BJ (cell line): ENCODE measurements at places on chromosomes 5 and 9.

GRCh38 chr5:82673057-82673809 is 395.1 kb upstream of the RPS23 start:
- no peak for DNase-seq

DNA sequence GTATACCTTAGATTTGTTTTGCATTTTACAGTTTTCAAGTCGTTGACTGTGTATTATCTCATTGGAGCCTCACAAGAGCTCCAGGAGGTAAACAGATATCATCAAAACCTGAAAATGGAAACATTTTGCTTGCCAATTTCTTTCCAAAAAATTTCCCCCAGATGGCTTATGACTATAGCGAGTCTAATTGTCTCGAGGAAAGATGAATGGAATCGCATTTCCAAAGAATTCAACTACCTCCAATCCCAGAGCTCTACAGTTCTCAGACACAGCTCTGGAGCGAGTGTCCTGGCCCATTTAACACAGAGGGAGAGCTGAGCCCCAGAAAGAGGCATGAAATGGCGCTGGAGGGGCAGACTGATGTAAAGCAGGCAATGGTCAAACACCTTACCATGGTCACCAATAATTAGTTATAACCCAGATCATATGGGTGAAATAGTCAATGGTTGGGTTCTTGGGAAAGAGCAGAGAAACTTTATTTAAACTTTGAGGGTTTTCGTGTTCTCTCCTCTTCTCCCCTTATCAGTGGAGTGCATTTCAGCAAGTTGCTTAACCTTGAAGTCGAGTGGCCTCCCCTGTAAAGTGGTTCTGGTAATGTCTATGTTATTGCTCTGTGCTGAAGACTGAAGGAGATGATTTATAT is 168.2 kb downstream of the ZDHHC21 start:
- DNase-seq: no peak

DNA sequence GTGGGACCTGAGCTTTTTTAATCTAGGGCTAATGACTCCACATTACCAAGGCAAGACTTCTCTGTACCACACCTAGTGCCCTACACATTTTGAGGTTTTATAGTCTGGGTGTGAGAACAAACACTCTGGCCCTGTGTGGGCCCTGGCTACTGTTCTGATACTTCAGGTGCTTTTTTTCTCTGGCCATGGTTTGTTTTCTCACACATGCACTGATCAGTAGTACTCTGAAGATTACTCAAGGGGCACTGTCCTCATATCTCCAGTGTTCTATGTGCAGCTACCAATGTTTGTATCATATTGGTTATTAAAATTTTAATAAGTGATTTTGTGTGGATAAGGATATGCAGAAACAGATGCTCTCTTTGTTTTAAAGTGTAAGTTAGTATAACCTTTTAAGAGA is 5.9 kb upstream of the C9orf40 start:
- no peak for DNase-seq

DNA sequence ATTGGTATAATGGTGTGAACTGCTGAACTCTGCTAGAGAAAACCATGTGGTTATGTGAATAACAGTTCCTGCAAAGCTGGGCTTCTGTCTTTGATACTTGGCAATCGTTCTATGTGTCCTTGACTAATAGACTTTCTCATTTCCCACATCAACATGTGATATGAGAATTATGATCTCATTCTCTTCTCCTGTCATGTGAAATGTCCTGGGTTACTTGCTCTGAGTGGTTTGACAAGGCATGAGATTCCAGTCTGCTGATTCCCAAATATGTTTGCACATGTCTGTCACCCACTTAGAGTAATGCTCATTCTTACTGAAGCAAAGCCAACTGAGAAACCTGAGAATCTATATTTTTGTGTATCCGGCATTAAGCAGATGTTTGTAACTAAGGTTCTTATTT is 141.2 kb downstream of the PARP8 start:
- no peak for DNase-seq

DNA sequence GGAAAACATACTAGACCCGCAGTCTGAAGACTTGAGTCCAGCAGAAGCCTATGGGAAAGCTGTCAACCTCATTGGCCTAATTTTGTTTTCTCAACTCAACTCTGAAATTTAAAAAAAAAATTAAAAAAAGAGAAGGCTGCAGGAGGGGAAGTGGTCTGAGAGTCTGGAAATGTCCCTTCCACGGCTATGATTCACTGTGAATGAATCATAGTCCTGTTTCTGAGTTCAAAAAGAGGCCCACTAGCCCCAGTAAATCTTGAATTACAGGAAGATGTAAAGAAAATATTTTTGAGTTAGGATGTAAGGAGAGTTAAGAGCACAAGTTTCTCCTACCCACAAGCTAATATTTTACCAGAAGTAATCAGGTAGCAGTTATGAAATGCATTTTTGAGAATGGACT is 565.5 kb upstream of the DMAC1 start:
- peak; percentile 5 for DNase-seq

DNA sequence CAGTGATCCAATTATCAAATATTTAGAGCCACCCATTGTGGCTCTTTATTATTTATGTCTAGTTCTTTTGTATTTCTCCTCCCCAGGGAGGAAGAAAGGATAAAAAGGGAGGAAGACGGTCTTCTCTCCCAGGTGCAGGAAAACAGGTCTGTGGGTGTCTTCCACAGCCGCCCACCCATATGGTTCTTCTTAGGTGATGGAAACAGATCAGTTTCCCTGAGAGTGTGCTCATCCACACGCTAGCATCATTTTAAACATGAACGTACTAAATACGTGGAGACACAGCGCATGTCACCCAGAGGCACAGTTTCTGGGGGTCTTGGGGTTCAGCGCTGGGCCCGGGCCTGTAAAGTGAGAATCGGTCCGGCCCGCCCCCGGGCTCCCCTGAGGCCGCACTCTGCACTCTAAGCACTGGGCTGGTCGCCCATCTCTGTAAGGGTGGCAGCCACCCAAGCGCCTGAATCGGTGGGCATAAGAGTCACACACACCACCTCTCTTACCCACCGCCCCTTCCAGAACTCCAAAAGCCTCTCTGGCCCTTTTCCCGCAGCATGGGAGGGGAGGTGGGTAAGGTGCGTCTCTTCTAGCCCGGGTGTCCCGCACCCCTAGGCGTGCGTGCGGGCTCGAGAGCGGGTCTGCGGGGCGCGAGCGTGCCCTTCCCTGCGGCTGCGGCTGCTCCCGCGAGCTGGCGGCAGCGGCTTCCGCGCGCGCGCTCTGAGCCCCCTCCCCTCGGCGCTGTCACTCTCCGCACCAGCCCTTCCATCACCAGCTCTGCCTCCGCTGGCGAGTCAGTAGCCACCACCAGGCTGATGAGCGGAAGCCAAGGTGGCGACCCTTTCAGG is 1.3 kb downstream of the PTCH1 start:
- DNase-seq: no peak
